ENCODE measurements at places on chromosomes 13 and 19.
A peak's percentile ranks its signal among the peaks of the same experiment; 100 is the strongest.

GRCh38 chr13:113413178-113413897 lies 40.0 kb downstream of the ADPRHL1 start:
- no peak for DNase-seq

- no peak for DNase-seq
Measured at GRCh38 chr13:91546900-91547299, 148.5 kb downstream of the GPC5 start.

DNA sequence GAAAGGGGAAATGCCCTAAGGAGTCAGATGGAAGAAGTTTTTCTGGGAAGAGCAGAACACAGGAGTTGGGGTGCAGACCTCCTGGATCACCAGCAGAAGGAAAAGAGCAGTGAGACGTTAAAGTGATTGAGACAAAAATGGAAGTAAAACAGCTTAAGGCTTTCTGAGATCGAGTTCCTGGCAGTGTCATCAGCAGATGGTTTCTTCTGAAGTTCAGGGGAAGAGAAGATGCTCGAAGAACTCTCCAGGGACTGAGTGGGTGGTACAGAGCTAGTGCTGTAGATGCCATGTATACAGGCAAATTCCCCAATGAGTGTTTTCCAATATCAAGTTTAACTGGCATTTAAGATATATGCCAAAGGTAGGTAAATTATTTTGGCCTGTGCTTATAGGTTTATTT lies 272.2 kb upstream of the KLF12 start:
- no peak for DNase-seq

DNA sequence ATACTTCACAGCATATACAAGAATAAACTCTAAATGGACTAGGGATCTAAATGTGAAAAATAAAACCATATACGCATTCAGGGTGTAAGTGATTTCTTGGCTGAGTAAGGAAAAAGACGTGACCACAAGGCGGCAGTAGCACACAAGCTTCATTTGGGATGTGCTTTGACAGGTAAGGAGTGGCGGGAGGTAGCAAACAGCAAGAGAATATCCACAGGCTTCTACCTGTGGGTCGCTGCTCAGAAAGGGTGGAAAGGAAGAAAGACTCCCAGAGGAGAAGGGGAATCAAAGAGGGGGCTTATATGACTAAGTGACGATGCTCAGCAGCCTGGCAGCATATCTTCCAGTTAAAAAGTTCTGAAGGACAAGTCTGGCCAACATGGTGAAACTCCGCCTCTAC lies 2.5 kb upstream of the ZNF121 start:
- peak; percentile 50 for DNase-seq

GRCh38 chr13:28622286-28622685 lies 36.6 kb upstream of the POMP start:
- DNase-seq, result no peak

DNA sequence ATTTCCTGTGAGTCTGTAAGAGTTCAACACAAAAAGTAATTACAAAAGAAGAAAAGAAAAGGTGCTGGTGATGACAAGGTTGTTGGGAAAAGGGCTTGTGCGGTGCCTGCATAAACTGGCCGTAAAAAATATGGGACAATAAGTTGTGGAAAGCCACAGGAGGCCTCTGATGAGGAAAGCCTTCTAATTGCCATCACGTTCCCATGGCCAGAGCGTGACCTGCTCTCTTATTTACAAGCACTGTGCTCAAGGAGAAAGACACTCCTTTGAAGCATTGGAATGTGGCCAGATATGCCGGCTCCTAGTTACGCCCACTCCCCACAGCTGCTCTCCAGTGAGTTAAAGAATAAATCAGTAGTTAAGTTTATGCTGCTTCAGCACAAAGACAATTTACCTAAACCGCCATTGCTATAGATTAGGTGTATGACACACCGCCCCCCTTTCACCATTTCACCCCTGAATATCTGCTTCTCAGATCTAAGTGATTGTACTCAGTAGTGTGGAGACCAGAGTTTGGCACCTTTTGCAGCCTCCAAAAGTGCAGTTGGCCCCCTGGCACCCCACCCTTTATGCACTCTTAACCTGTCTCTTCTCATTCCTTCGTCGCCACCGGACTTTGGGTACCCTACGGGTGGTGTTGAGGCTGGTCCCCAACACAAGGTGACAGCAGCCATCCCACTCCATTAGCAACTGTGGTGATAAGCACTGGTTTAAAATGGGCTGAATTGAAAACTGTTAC lies 8.1 kb upstream of the PGLYRP1 start:
- no peak for DNase-seq

DNA sequence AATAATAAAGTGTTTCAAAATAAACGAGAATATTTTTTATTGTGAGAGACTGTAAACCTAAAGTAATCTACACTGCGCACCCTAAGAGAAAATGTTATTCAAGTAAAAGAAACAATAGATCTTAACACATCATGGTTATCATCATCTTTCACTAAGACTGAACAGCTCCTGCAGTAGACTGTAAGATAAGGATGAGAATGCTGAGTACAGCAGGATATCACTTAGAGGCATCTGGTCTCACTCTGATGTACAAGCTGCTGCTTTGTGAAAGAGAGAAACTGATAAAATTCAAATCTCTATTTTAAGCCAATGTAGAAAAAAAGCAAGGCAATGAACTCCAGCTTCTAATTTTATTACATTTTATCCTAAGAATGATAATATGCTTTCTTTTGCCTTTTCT lies 261.7 kb upstream of the HTR2A start:
- no peak for DNase-seq

- DNase-seq, result no peak
Measured at GRCh38 chr13:19818223-19818842, 35.6 kb upstream of the PSPC1 start.

DNA sequence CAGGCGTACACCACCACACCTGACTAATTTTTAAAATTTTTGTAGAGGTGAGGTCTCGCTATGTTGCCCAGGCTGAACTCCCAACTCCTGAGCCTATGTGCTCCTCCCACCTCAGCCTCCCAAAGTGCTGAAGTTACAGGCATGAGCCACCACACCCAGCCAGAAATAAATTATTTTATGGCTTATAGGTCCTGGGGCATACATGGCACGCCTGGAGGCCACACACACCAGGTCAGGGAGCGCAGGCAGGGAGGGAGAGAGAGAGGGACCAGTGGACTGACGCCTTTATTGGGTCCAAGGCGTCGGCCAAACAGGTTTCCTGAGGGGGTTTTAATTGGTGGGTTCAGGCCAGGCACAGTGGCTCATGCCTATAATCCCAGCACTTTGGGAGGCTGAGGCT lies 6.8 kb downstream of the SPIB start:
- DNase-seq, result no peak

DNA sequence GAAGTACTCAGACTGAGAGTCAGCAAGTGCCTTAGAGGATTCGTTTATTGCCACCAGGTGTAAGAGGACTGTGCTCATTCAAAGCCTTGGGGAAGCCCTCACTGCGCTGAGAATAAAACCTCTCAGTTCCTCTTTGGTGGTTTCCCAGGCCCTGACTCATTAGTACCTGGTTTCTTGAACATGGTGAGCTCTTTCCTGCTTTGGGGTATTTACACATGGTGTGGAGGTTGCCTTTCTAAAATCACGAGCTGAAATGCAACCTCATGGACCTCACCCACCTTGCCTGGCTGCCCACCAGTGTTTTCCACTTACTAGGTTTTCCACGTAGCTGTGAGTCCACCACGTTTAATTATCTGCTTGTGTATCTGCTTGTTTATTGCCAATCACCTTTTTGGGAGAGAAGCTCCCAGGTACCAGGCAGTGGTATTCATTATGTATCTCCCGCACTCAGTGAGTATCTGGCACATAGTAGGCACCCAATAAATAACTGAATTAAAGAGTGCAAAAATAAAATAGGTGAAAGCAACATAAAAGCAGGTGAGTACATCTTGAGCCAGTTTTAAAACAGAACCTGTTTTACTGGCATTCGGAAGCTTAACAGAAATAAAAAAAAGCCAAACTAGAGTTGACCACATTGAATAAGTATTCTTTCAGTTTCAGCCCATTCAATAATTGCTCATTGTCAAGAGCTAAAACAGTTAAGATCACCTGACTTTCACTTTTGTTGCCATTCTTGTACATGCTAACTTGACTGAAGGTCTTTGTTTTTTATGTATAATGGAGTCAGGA lies 533.0 kb downstream of the MYO16 start:
- no peak for DNase-seq

DNA sequence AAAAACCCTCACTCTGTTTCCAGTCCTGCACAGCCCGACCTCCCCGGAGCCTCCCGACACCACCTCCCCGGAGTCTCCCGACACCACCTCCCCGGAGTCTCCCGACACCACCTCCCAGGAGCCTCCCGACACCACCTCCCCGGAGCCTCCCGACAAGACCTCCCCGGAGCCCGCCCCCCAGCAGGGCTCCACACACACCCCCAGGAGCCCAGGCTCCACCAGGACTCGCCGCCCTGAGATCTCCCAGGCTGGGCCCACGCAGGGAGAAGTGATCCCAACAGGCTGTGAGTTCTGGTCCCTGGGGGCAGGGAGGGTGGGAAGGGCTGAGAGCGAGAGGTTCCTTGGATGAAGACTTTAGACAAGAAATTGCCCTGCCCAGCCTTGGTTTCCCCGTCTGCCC lies 5.4 kb downstream of the MADCAM1 start:
- DNase-seq, result no peak

DNA sequence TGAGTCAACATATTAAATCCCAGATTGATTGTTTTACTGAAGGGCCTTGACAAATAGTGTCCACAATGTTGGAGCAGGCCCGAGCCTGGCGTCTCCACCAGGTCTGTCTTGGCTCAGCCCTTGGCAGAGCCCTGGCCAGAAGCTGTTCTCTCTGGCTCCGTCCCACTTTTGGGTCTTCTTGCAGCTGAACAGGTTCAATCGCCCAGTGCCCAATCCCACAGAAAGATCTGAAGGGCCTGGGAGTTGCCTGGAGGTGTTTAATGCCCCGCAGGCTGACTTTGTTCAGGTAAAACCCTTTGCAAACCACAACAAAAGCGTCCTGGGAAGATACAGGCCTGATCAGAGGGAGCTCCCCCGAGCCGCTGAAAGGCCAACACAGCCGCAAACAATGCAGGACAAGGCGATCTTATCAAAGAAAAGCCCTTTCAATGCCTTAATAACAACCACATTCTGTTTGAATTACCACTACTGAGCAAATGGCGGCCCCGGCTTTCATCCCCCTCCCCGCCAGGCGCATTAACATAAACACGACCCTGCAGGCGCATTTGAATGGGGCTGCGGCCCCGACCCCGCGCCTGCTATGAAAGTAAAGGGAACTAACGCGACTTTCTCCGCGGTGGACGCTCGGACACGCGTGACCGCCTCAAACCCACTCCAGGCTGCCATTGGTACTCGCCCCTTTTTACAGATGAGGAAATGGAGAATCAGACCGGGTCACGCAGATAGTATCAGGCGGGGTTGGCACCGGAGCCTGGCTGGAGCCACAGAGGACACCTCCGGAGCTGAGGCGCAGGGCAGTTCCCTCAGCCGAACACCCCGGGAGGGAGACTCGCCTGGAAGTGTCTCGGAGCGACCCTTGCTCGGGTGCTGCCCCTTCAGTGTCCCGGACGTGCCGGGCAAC lies 3.1 kb downstream of the CDX2 start:
- DNase-seq, result no peak

DNA sequence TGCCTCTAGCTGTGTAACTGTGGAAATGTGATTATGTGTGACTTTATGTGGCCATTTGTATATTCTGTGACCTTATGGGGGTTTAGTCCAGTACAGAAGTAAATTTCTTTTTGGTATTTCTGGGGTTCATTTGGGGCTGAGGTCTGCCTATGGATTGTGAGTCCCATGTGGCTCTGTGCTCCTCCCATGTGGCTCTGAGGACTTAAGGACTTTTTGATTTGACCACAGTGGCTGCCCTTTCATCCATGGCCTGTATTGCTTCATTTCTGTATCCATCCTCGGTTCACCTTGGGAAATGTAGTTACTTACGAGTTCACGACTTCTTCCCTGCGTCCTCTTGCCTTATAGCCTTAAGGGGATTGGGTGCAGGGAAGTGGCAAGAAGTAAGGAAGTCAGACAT lies 1.0 kb downstream of the ZNF420 start:
- no peak for DNase-seq

GRCh38 chr19:48351341-48351752 lies 12.4 kb downstream of the TMEM143 start:
- DNase-seq, result peak; percentile 63

GRCh38 chr13:68749796-68750195 lies 1357.8 kb upstream of the ATXN8OS start:
- no peak for DNase-seq

DNA sequence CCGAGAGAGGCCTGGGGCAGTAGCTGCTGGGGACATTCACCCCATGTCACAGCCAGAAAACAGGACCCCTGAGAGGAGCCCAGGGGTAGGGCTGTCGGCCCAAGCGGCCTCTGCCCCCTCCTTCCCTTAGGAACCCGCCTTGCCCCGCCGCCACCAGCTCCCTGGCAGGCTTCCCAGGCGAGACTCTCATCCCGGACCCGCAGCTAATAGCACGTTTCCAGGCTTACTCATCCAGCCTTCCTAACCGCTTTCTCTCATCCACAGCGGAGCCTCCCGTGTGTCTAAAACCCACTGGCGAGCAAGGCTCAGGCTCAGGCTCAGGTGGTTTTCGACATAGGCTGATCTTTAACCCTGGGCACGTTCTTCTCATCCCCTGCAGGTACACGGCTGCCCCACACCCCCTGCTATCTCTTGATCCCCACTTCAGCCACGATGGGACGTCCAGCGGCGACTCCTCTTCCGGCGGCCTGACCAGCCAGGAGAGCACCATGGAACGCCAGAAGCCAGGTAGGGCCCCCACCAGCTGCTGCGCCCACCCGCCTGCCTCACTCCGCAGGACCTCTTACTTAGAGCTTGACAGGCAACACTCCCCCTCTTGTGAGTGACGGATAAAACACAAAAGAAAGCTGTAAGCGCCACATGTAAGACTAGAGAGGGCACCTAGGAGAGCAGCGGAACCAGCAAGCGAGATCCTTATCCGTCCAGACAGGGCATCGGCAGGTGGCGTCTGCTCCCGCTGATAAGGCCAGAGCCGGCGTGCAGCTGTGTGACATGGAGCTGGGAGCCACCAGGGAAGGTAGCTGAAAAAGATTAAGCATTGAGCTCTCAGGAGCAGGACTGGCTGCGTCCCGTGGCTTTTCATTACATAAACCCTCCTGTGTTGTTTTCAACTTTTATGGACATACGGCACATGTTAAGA lies 71.3 kb downstream of the DPF1 start:
- DNase-seq, result no peak

GRCh38 chr13:104837756-104838155 lies 1697.7 kb downstream of the EFNB2 start:
- DNase-seq, result no peak

- DNase-seq, result no peak
Measured at GRCh38 chr19:48455171-48455907, at the start of gene KCNJ14. Gene KCNJ14, plus strand, starts transcription at chr19:48455574. Its CDS starts 6,151 bp downstream, at chr19:48461725.

- DNase-seq, result no peak
Measured at GRCh38 chr19:47056411-47056810, 8.0 kb upstream of the TMEM160 start.

GRCh38 chr13:111663505-111663904 lies 343.1 kb downstream of the TEX29 start:
- DNase-seq, result no peak

- no peak for DNase-seq
Measured at GRCh38 chr13:40666933-40667621, 636 bp upstream of the FOXO1 start.

GRCh38 chr13:76813891-76814290 lies 72.3 kb downstream of the KCTD12 start:
- no peak for DNase-seq

GRCh38 chr13:81493144-81493543 lies 1152.2 kb upstream of the SPRY2 start:
- DNase-seq, result no peak

- no peak for DNase-seq
Measured at GRCh38 chr19:45173816-45174215, 4.2 kb downstream of the TRAPPC6A start.

- DNase-seq, result no peak
Measured at GRCh38 chr19:18298601-18299000, 17.2 kb upstream of the JUND start.

Measured in activated T-helper 1 cell treated with Interleukin-2 at 50 U/mL for 16 hours (primary cell).